ENCODE measurements at places on chromosomes 4 and X.

- DNase-seq, result no peak
- H3K36me3 ChIP-seq, result no peaks in the 10 kb centered on the region
- H3K4me3 ChIP-seq, result no peak overlapping the region
- no peaks in the 10 kb centered on the region for H3K27me3 ChIP-seq
- H3K4me1 ChIP-seq, result no peaks in the 10 kb centered on the region
Observed at GRCh38 chrX:34586346-34586911, 70.7 kb downstream of the TMEM47 start.

DNA sequence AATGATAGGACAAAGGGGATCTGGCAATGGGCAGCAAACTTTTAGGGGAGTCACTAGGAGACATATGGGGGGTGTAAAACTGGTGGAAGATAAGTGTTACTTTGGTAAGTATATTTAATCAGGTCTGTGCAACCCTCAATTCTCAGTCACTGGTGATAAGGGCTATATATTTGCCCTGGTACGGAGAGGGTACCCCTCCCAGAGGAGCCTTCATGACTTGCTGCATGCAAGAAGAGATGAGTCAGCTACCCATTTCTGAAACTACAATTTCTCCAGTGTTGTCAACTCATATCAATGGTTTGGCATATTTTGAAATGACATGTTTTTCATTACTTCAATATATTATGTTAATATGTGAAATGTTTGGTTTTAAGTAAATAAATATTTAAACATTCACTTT, 14.3 kb downstream of the SMARCAD1 start:
- no peak overlapping the region for H3K4me3 ChIP-seq
- no peaks in the 10 kb centered on the region for H3K27me3 ChIP-seq
- DNase-seq, result no peak
- H3K4me1 ChIP-seq, result no peaks in the 10 kb centered on the region

- no peaks in the 10 kb centered on the region for H3K27me3 ChIP-seq
- no peak overlapping the region for H3K27ac ChIP-seq
- no peaks in the 10 kb centered on the region for H3K36me3 ChIP-seq
- no peaks in the 10 kb centered on the region for H3K4me1 ChIP-seq
- no peak overlapping the region for H3K4me3 ChIP-seq
Observed at GRCh38 chr4:30840571-30840970, 120.4 kb downstream of the PCDH7 start.

DNA sequence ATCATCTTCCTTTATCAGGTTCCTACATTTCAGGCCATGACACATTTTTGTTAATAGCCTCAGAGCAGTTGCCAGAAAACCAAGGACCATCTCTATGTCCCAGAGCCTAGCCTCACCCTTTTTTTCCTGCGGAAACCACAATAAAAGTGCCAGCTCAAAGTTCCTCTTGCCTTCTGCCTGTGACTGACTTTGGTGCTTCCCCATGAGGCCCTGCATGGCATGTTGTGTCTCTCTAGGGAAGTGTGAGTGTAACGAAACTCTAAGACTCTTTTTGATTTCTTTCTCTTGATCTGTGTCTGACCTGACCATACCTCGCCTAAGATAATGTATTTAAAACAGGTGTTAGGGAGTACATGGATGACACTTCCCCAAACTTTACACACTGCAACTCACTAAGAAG, 642.3 kb upstream of the BOD1L1 start:
- no peaks in the 10 kb centered on the region for H3K36me3 ChIP-seq
- no peaks in the 10 kb centered on the region for H3K27me3 ChIP-seq
- H3K27ac ChIP-seq, result no peak overlapping the region
- H3K4me1 ChIP-seq, result no peaks in the 10 kb centered on the region
- H3K4me3 ChIP-seq, result no peak overlapping the region

DNA sequence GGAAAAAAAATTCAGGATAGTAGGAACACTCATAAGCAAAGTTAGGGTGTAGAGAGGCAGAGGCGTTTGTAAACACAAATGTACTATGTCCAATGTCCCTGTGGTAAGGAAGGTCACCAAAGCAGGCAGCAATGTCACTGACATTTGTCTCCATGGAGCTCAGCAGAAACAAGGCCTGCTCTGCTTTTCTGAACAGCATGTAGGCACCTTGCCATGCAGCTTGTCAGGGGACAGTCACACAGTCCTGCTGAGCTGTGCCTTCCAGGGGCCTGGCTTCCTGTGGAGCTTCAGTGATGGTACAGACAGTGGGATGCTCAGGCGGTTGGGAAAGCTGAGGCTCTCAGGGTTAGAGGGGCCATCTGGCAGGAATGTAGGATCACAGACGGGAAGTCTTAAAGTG, 74.5 kb upstream of the HS3ST1 start:
- no peaks in the 10 kb centered on the region for H3K36me3 ChIP-seq
- no peak overlapping the region for H3K4me3 ChIP-seq
- no peak for DNase-seq
- H3K27ac ChIP-seq, result no peak overlapping the region
- no peaks in the 10 kb centered on the region for H3K27me3 ChIP-seq

- H3K4me3 ChIP-seq, result no peak overlapping the region
- no peaks in the 10 kb centered on the region for H3K36me3 ChIP-seq
- DNase-seq, result no peak
- no peaks in the 10 kb centered on the region for H3K4me1 ChIP-seq
- no peaks in the 10 kb centered on the region for H3K27me3 ChIP-seq
Observed at GRCh38 chr4:126004941-126005340, 690.2 kb downstream of the FAT4 start.

DNA sequence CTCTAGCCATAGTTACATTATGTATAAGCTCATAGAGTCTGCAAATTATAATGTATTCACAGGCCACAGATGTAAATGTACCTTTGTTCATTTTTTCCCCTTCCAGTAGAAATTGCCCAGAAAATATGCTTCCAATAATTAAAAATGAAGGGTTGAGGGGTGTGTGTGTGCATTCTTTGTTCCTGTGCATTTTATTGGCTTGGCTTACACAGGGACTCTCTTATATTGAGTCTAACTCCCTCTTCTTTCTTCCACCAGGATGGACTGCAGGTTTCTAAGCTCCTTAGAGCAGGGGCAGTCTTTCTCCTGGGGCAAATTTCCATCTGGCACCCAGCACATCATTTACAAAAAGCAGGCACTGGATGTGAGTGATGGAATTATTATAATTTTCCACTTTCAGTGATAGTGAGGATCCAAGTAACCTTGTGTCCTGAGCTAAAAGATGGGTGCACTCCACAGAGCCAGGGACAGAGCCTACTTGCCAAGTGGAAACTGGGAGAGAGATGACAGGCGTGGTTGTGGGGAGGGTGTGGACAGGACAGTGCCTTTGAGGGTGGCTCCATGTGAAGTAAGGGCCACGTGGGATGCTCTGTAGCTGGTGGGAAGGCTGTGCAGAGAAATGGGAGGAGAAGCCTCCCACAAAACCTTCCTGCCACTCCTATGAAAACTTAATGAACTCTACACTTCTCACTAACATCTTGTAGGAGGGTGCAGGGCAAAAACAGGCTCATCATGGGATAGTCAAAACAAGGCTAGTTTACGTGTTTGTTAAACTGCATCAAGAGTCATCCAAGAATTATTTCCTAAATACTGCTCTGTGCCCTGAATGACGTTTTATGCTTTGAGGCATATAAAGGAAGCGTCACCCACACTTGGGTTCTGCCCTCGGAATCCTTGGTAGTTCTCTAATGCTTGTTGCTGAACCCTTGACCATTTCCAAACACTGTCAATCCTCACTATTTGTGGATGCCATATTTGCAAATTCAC, 16.0 kb downstream of the IGFBP7 start:
- no peaks in the 10 kb centered on the region for H3K27me3 ChIP-seq
- no peaks in the 10 kb centered on the region for H3K4me1 ChIP-seq
- DNase-seq, result no peak
- H3K27ac ChIP-seq, result no peak overlapping the region
- H3K4me3 ChIP-seq, result no peak overlapping the region

DNA sequence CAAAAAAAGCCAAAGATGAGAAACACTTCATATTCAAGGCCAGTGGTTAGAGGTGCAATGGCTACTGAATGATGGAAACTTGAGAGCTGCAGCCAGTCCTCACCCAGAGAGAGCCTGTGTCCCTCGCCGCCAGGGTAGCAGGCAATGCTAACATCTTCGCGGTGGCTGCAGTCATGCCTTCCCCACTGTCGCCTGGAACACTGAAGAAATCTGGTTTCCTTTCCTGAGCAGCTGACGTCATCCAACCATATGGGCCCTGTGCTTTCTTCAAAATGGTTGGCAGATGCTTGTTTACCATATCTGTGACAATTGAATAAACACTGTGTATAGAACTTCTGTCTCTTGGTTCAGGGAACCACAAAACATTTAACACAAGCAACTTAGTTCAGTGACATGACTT, 39.7 kb downstream of the PRSS12 start:
- no peak for DNase-seq
- H3K27ac ChIP-seq, result no peak overlapping the region
- H3K36me3 ChIP-seq, result no peaks in the 10 kb centered on the region
- no peaks in the 10 kb centered on the region for H3K4me1 ChIP-seq

DNA sequence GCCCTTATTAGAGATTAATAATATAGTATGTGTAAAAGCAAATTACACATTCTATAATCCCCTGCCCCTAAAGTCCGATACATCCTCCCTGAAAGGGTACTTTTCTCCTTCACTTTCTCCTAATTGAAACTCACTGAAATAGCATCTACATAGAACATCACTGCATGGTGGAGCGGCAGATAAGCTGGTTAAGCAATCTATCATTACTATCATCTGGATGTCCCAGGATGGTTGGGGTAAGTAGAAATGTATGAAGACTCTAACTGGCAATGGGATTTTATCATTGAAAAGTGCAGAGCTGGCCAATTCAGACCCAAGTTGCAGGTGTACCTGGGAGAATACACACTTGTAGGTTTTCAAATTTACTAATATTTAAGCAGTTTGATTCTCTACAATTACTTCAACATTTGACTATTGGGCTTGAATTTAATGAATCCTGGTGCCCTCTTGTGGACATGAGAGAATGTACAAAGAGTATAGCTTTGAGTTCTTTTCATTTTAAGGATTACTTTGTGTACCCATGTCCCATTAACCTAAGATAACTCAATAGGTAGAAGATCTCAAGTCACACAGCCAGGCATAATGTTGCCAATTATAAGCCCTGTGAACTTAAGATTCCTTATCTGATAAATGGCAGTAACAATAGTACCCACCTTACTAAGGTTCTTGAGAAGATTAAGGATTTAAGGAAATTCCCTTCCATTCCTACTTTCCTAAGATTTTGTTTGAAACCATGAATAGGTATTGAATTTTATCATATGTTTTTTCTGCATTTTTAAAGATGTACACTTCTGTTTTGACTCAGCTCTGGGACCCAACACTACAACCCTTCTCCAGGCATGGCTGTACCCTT, 69.8 kb downstream of the SHROOM3 start:
- DNase-seq, result peak; percentile 33
- H3K4me3 ChIP-seq, result no peak overlapping the region
- no peaks in the 10 kb centered on the region for H3K27me3 ChIP-seq
- H3K27ac ChIP-seq, result no peak overlapping the region
- no peaks in the 10 kb centered on the region for H3K4me1 ChIP-seq
- H3K36me3 ChIP-seq, result no peaks in the 10 kb centered on the region

GRCh38 chr4:30838331-30838730, 118.2 kb downstream of the PCDH7 start:
- DNase-seq, result no peak
- H3K36me3 ChIP-seq, result no peaks in the 10 kb centered on the region
- no peaks in the 10 kb centered on the region for H3K4me1 ChIP-seq
- H3K27me3 ChIP-seq, result no peaks in the 10 kb centered on the region
- no peak overlapping the region for H3K4me3 ChIP-seq
- no peak overlapping the region for H3K27ac ChIP-seq

- no peaks in the 10 kb centered on the region for H3K27me3 ChIP-seq
- no peak overlapping the region for H3K4me3 ChIP-seq
- H3K4me1 ChIP-seq, result no peaks in the 10 kb centered on the region
- H3K27ac ChIP-seq, result no peak overlapping the region
Observed at GRCh38 chr4:123990310-123990870, 593.8 kb downstream of the SPRY1 start.

DNA sequence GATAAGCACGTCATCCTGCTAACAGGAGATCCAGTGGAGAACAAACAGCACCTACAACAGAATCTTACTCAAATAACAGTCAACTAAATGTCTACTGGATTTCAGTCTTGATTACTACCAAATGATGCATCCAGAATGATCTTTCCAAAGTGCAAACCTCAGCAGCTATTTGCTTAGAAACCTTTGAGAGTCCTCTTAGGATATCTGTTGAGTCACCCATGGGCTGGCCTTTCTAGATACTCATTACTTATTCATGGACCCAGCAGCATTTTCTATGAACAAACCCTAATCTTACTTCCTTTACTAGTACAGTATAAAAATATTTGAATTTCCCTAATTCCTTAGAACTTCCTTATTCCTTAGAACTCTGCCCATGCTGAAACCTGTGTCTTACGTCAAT, 118.5 kb upstream of the PABPC4L start:
- no peak overlapping the region for H3K27ac ChIP-seq
- H3K27me3 ChIP-seq, result no peaks in the 10 kb centered on the region
- H3K36me3 ChIP-seq, result no peaks in the 10 kb centered on the region
- H3K4me1 ChIP-seq, result no peaks in the 10 kb centered on the region
- no peak overlapping the region for H3K4me3 ChIP-seq

GRCh38 chr4:15004739-15005301, 2.5 kb downstream of the CPEB2 start:
- no peaks in the 10 kb centered on the region for H3K4me1 ChIP-seq
- H3K27ac ChIP-seq, result peak overlapping the region; percentile 92
- DNase-seq, result peak; percentile 71
- peaks cover 4% of the 10 kb centered on the region for H3K36me3 ChIP-seq

- H3K27ac ChIP-seq, result no peak overlapping the region
- no peak for DNase-seq
- no peaks in the 10 kb centered on the region for H3K36me3 ChIP-seq
- H3K4me1 ChIP-seq, result no peaks in the 10 kb centered on the region
Observed at GRCh38 chr4:44186850-44187246, 261.8 kb downstream of the KCTD8 start.

GRCh38 chr4:167906851-167907250, 185.5 kb upstream of the ANXA10 start:
- H3K4me1 ChIP-seq, result no peaks in the 10 kb centered on the region
- no peak for DNase-seq
- no peaks in the 10 kb centered on the region for H3K27me3 ChIP-seq
- H3K27ac ChIP-seq, result no peak overlapping the region
- H3K36me3 ChIP-seq, result no peaks in the 10 kb centered on the region
- H3K4me3 ChIP-seq, result no peak overlapping the region

GRCh38 chr4:138056541-138056940, 185.6 kb downstream of the SLC7A11 start:
- no peaks in the 10 kb centered on the region for H3K36me3 ChIP-seq
- no peaks in the 10 kb centered on the region for H3K4me1 ChIP-seq
- H3K27me3 ChIP-seq, result no peaks in the 10 kb centered on the region
- H3K4me3 ChIP-seq, result no peak overlapping the region
- H3K27ac ChIP-seq, result no peak overlapping the region

DNA sequence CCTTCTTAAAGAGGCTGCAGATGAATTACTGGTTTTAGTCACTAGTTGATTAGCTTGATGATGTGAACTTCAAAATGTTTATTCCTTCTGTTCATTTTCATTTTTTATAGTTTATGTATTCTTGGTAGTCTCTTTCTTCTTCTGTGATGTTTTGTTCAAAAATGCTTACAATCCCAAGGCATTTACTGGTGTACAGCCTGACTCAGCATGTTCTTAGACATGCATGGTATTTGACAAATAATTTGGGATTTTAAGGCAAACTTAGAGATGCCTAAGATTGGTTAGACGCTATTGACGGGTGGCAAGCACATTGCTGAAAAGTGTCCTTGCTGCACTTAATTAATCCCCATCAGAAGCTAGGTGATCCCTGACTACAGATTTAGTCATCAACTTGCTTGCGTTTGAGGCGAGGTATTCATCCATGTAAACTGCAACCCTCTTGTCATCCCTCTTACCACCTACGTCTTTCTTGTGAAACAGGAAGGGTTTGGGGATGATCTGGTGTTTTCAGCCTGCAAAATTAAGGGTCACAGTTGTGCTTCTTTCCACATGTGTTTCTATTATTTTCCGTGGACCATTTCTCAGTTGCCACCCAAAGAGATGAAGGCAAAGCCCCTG, 331.8 kb downstream of the DKK2 start:
- H3K4me1 ChIP-seq, result no peaks in the 10 kb centered on the region
- H3K36me3 ChIP-seq, result no peaks in the 10 kb centered on the region
- no peak overlapping the region for H3K4me3 ChIP-seq
- H3K27ac ChIP-seq, result no peak overlapping the region
- no peak for DNase-seq
